ENCODE measurements at places on chromosomes 12 and 14.

- DNase-seq = no peak
Measured at GRCh38 chr12:112198120-112198733, 72.9 kb downstream of the TRAFD1 start.

- DNase-seq = no peak
Measured at GRCh38 chr12:52519387-52519703, 849 bp downstream of the KRT5 start.

DNA sequence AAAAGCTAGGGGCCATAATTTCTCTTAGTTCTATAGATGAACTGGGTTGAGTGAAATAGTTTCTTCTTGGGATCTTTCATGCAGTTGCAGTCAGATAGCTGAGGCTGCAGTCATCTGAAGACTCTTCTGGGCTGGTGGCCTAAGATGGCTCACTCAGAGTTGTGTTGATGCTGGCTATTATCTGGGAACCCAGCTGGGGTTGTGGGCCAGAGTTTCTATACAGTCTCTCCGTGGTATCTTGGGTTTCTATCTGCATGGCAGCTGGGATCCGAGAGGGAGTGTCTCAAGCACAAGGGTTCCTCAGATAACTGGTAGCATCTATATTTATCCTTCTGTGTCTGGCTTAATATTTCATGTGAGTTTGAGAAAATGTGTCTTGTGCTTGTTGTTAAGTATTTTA lies 21.1 kb downstream of the AVPR1A start:
- DNase-seq = no peak

- no peak for DNase-seq
Measured at GRCh38 chr12:48023386-48023785, 19.1 kb upstream of the COL2A1 start.

DNA sequence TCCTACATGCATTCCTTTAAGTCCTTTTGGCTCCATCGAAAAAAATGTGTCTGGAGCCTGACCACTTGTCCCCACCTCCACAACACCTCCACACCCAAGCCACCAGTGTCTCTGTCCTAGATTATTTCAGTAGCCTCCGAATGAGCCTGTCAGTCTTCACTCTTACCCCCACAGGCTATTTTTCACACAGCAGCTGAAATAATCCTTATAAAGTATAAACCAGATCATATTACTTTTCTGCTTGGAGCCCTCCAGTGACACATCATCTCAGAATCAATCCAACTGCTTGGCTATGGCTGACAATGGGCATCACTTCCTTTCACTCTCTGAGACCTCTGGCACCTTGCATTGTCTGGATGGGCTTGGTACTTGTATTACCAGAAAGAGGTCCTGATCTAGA lies 44.9 kb downstream of the BBS10 start:
- no peak for DNase-seq
